ENCODE measurements at places on chromosomes 11 and 22.
A peak's percentile ranks its signal among the peaks of the same experiment; 100 is the strongest.

DNA sequence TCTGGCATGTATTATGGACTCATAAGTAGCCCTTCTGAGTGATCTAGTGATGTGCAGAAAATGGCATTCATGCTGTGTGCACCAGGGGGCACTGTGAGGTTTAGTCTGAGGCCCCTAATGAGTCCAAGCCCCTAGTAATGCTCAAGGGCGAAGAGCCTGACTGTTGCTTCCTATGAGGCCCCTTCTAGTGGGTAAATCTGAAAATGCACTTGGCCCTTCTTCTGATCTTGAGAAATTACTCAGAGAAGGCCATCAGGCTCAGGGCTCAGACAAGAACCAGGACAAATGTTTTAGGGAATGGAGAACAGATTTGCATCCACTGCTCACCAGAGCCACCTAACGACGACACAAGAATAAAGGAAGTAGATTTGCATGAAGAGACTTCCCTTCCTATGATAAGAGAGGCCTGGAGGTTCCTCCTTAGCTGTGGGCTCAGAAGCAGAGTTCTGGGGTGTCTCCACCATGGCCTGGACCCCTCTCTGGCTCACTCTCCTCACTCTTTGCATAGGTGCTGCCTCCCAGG, 75.8 kb downstream of the GGTLC2 start:
- DNase-seq: peak; percentile 11

DNA sequence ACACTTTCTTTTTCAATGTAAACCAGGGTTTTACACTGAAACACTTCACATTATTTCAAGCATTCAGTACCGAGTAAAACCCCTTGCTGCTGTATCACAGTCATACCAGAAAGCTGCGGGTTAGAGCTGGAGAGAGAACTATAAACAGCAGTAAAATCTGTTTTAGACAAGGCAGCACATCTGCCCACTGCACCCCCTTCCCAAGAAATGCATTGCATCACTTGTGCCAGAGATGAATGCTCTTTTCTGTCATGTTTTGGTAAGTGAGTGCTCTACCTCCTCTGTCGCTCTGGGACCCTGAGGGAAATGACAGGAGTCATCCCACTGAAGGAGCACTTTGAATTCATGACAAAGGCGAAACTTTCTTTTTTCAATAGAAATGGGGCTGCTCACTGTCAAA, 107.2 kb downstream of the MAML2 start:
- peak; percentile 41 for DNase-seq

DNA sequence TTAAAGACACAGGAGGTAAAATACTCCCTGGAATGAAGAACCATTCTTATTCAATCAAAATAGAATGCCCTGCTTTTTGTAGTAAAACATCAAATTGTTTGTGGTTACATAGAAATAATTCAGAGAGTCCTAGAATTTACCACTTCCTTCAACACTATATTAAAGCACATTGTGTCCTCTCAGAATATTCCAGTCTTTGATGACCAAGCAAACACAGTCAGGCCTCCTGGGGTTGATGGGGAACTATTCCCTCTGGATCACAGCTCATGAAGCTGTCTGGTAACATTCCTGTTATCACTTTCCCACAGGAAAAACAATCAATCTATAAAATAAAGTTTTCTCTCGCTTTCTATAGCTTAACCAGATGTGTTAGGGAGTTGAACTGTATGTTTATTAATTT, 389.3 kb downstream of the KCNA4 start:
- DNase-seq: no peak

- DNase-seq: no peak
Measured at GRCh38 chr11:15113381-15113780, 1.3 kb upstream of the INSC start.

Data from HFFc6 (cell line).